ENCODE measurements at places on chromosomes 11 and 22.

DNA sequence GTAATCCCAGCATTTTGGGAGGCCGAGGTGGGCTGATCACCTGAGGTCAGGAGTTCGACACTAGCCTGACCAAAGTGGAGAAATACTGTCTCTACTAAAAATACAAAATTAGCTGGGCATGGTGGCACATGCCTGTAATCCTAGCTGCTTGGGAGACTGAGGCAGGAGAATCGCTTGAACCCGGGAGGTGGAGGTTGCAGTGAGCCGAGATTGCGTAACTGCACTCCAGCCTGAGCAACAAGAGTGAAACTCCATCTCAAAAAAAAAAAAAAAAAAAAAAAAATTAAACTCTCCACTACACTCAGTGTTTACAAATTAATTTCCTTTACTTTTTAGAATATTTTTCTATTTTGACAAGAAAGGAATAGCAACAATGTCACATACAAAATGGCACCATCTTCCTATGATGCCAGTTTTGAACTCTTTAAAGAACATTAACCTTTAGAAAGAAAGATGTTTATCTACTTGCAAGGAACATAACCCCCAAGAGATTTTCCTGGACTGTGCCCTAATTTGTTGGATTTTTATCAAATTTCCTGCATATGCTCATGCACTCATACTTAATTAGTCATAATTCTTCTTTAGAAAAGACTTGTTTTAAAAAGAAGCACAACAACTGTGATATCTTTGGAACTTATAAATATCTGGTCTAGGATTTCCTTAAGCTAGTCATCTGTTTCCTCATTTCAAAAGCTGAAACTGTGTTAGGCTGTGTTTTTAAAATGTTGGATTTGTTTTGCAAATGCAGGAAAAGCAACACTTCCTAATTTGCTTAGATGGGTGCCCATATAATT is 22.6 kb upstream of the HIPK3 start:
- DNase-seq, result peak; percentile 90

DNA sequence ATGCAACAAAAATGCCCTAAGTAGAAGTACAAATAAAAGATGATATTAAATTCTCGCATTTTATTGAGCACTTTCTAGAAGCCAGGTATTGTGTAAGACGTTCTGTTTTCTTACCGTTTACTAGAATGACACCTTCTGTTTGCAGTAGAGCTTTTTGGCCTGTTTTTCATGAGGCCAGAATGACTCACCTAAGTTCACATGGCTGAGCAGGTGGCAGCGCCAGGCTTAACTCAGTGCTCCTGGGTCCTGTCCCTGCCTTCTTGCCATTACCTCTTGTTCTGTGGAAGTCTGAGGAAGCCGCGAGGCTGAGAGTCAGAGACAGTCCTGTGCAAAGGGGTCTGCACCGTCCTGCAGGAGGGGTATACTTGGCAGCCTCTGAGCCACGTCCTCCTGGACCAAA is 113.8 kb downstream of the ATXN10 start:
- DNase-seq, result no peak

DNA sequence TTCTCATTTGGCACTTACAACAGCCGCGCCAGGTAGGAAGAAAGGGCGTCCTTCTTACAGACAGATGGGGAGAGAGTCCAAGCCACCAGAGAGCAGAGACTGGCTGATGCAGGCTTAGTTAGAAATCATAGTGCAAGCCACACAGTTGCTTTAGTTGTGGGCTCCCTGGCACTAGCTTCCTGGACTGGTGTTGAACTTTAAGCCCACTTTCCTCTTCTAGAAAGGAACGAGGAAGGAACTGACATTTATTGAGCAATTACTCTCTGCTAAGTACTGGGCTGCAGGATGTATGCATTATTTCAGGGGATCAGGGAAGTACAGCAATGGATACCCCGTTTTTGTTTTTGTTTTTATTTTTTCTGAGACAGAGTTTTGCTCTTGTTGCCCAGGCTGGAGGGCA is 3.0 kb downstream of the BACE1 start:
- no peak for DNase-seq

GRCh38 chr22:49236541-49237075 is 591.1 kb downstream of the BRD1 start:
- no peak for DNase-seq

GRCh38 chr11:44018127-44018521 is 29.7 kb upstream of the ACCSL start:
- no peak for DNase-seq

GRCh38 chr22:34847072-34847471 is 218.9 kb upstream of the ISX start:
- DNase-seq, result no peak

DNA sequence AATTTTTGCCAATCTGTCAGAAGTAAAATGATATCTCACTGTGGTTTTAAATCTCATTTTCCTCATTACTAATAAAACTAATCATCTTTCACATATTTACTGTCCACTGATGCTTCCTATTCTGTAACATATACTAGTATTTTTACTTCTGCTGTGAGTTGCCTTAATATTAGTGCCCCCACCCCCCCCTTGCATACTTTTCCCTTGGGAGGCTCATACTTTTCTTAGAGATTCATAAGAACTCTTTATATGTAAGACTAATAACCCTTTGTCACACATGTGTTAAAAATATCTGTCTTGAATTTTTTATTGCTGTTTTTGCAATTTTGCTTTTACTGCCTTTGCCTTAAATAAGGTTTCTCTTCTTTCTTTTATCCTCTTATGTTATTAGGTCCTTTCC is 87.2 kb downstream of the PHF21A start:
- DNase-seq, result no peak

DNA sequence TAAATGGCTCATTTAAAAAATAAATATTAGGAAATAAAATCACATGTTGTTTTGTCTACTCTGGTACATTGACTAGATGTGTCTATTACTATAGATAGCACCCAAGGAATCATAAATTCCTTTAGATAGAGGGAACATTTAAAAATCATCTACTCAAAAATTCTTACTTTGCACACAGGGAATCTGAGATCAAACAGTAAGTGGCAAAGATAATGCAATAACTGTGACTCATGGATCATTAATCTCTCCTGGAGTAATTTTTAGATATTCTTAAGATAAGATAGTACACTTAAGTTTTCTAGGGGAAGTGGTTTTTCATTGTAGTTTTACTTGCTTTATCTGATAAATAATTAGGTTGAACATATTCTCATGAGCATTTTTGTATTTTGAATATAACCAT is 468.9 kb downstream of the LUZP2 start:
- DNase-seq, result no peak

DNA sequence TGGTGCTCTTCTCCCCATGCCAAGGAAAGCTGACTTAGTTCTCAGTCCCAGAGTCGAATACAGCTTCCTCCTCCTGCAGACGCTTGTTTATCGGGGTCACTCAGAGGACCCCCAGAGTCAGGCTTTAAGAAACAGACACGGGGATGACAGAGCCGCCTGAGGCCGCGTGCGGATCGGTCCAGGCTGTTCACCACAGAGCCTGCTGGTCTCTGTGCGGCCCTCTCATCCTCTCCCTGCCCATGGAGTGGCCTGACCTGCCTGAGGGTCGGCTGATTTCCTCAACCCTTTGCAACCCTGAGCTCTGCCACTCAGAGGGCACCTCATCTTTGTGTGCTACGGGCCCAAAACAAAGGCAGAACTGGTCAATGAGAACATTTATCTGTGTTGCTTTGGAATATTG is 2.1 kb downstream of the GAL start:
- DNase-seq, result no peak

GRCh38 chr11:12950670-12951069 is 58.4 kb upstream of the RASSF10 start:
- no peak for DNase-seq

- DNase-seq, result peak; percentile 88
Observed at GRCh38 chr11:10405865-10406592, 49.0 kb upstream of the AMPD3 start.

- no peak for DNase-seq
Observed at GRCh38 chr22:29291215-29291614, 15.2 kb upstream of the GAS2L1 start.

GRCh38 chr11:11148104-11148509 is 204.9 kb downstream of the CSNK2A3 start:
- DNase-seq, result no peak

DNA sequence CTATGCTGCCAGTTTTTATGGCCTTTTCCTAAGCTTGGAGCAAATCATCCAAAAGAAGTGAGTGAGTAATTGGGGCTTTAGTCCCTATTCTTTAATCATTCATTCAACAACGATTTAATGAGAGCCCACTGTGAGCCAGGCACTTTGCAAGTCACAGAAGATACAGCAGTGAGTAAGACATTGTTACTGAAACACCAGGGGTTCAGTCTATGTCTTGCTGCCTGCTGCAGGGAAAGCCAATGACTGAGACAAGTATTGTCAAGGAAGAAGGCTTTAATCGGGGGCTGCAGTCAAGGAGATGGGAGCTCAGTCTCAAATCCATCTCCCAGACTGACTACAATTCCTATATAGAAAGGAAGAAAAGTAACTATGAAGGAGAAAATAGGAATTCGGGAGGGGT is 228.3 kb downstream of the FAM181B start:
- DNase-seq, result no peak

- no peak for DNase-seq
Observed at GRCh38 chr11:6027501-6027900, 3.1 kb downstream of the OR56A1 start.

- no peak for DNase-seq
Observed at GRCh38 chr11:65555693-65556231, 2.4 kb downstream of the LTBP3 start.

GRCh38 chr11:121575250-121575962 is 122.6 kb upstream of the SORL1-AS1 start:
- no peak for DNase-seq

- DNase-seq, result no peak
Observed at GRCh38 chr11:64850979-64851567, 6.6 kb upstream of the CDC42BPG start.

GRCh38 chr11:65886826-65887722 is 1.2 kb downstream of the FIBP start:
- no peak for DNase-seq

- DNase-seq, result no peak
Observed at GRCh38 chr22:44187652-44188230, 7.0 kb downstream of the PARVG start.

- no peak for DNase-seq
Observed at GRCh38 chr22:31272522-31273446, 19.5 kb downstream of the PIK3IP1 start.

DNA sequence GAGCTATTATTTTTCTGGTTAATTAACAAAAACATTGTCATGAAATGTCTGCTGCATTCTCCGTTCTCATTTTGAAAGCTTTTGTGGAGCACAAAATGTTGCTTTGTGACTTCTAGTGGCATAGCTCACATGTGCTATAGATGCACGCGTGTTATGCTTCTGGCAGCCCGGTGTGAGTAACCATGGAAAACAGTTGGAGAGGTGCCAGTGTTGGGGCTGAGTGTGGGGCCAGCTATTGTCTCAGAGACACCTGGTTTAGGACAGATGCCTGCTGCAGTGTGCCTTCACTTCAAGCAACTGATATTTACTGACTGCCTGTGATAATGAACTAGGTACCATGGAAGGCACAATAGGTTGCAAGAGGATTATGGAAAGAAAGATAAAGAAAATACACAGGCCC is 760.6 kb downstream of the NTM start:
- no peak for DNase-seq

GRCh38 chr11:67054836-67055523 is 1.7 kb upstream of the RHOD start:
- peak; percentile 39 for DNase-seq

DNA sequence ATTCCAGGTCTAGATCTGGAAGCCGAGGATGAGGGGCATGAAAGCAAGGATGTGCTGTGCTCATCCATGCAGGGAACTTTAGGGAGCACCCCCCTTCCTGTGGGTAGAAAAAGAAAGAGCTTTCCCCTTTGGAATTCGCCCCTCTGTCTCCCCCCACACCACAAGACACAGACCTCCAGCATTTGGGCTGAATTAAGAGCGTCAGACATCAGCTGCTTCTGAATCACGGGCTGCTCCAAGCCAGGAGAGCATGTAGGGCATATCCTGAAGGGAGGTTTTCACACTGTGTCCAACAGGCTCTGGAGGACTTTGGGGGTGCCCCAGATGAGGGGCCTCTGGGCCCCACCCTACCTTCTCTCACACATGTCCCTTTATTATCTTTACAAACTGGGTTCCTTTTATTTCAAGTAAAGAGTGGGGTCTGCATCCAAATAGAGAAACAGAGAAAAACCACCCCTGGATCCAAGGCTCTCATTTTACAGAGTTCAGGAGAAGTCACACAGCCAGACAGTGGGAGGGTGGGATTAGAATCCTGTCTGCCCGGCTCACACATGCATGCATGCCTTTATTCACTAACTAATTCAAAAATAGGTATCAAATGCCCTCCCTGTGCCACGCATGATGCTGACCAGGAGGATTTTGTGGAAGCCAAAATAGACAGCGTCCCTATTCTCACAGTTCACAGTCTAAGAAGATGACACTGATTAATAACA is 52.8 kb downstream of the LRRC32 start:
- no peak for DNase-seq

GRCh38 chr11:65382804-65383368 is 440 bp upstream of the SLC25A45 start:
- DNase-seq, result no peak

DNA sequence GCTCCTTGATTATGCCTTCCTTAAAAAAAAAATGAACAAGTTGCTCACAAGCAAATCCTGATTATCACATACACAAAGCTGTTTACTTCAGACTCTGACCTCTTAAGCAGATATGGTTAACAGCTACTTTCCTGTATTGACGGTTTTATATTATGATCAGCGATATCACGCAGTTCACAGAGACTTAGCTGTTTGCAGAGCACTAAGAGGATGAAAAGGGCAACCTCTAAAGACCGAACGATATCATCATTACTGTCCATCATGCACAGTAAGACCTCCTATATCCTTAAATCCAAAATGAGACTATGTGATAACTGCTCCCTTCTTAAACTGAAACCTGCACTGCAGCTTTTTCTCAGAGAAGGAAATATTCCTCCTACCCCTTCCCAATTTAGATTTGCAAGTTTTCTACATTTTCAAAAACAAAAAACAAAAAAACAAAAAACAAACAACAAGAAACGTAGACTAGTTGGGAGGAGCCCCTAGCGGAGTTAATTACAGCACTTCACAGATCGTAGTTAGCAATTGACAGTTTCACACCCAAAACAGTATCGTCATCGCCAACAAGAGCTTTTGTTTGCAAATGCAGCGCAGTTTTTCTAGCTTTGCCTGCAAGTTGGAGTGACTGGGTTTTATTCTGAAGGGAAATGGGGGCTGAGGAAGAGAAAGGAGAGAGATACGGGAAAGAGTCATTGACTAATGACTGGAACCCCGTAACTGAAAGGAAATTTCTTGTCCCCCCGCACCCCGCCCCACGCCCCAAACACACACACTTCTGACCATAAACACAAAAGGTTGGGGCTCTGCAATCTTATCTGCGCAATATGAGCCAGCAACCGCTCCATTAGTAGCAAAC is 1.2 kb downstream of the DDX6 start:
- DNase-seq, result peak; percentile 59

Data from NCI-H526 treated with DMSO at 0.1 percent for 48 hours (cell line).